ENCODE measurements at places on chromosomes 5 and 9.

- DNase-seq = no peak
Observed at GRCh38 chr9:87277346-87277745, 220.3 kb upstream of the DAPK1 start.

DNA sequence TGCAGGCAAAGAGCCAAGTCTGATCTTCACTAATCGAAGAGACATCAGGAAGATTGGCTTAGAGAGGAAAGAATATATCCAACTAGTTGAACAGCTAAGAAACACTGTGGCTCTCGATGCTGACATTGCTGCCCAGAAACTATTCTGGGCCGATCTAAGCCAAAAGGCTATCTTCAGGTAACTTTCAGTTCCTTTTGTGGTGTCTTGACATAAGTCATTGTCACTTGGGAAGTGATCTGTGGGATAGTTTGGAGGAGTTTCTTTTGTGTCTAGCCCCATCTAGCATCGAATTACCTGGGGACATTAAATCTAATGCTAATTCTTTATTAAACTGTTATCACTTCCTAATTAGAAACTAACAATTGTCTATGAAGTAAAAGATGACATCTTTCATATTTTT is 24.0 kb downstream of the VLDLR start:
- no peak for DNase-seq

GRCh38 chr5:143316844-143317631 is 86.4 kb downstream of the NR3C1 start:
- DNase-seq = no peak

DNA sequence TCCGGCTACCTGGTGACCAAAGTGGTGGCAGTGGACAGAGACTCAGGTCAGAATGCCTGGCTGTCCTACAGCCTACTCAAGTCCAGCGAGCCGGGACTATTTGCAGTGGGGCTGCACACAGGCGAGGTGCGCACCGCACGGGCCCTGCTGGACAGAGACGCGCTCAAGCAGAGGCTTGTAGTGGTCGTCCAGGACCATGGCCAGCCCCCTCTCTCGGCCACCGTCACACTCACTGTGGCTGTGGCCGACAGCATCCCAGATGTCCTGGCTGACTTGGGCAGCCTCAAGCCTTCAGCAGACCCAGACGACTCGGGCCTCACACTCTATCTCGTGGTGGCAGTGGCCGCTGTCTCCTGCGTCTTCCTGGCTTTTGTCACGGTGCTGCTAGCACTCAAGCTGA is 2.1 kb downstream of the PCDHGA4 start:
- DNase-seq = no peak

Data from activated CD4-positive, alpha-beta memory T cell treated with anti-CD3 and anti-CD28 coated beads, Interleukin-2, amount 10 ng/mL, durations not matched to agents 7 days and 5 days (primary cell).